GM12878 (cell line): ENCODE measurements at places on chromosomes 7 and 10. TPM values are rescaled to one million over a fixed set of nuclear protein-coding genes. Genes with fewer than 3 reads are reported as not detected.

DNA sequence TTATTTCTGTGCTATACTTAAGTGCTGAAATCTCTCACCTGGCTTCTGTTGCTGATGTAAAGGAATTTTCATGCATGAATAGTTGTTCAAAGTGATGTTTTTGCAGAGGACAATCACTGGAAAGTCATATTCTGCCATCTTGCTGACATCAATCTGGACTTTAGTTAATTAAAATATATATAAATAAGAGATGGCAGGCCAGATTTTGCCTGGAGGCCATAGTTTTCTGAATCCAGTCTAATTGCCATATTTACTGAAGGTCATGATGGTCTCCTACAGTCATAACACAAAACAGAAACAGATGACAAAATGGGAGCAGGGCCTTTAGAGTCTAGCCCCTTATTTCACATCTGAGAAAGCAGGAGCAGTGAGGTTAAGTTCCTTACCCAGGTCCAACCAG is 228.2 kb downstream of the HPSE2 start:
- no peak for DNase-seq

DNA sequence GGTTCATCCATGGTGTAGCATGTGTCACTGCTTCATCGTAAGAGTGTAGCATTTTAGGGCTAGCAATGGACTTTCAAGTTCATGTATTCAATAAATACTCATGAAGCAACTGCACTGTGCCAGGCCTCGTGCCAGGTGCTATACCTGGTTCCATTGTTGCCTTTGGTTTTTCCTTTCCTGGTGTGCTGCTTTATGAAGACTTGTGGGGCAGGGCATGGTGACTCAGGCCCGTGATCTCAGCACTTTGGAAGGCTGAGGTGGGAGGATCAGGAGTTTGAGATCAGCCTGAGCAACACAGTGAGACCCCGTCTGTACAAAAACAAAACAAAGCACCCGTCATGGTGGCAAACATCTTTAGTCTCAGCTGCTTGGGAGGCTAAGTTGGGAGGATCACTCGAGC is 2.2 kb upstream of the CPA4 start:
- DNase-seq, result no peak

DNA sequence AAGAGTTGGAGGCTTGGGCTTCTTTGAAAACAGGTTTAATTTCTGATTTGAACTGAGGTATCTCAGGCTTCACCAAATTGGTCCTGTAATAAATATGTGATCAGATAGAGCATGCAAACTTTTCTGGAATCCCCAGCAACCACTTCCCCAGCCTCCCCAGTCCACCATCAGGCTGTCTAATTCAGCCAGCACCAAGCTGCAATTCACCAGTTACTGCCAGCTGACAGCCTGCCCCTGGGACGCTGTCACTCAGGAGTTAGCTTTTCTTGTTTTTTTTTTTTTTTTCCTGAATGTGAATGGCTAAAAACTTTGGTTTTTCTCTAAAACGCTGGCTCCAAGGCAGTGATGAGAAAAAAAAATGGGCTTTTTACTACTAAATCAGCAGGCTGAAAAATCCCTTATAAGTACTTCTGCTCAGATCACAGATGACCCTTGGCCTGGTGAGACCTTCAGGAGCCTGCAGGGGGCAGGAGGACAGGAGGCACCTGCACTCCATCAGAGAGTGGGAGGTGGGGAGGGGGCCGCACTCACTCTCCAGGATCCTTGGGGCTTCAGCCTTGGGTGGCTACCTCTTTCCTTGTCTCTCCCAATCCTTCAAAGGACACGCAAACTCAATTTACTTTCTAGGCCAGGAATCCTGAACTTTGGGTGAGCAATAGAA is 349.4 kb downstream of the GATA3 start:
- DNase-seq, result no peak

DNA sequence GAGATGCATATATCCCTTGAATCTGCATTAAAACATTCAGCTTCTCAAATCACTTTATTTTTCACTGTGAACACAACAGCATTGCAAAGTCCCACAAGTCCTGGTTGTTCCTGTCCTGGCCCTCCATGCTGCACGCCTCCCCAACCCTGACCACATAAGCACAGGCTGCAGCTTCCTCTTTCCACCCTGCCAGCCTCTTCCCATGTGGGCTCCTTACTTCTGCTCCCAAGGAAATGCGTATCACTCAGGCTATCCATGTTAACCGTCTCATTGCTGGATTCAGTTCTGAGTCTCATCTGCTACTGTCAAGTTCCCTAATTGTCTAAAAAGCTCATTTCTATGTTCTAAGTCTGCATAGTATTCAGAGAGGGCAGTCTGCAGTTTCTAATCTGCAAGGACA is 89.7 kb upstream of the ZPBP start:
- no peak for DNase-seq

DNA sequence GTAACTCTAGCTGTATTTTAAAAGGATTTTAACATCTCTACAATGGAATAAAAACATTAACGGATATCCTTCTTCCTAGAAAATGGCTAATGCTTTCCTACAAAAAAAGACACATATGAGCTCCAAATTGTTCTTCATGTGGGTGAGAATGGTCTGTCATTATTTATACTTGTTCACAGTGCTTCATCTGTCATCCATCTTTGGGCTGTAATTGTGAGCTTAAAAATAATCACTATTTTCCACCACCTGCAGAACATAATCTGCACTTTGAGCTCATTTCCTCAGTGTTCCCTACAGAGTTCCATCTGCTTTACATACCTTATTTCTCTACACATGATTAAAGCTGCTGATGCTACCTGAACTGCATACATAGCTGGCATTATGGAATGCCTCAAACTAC is 979.1 kb upstream of the C7orf33 start:
- DNase-seq, result no peak

GRCh38 chr7:27714831-27715444 is 25.0 kb upstream of the TAX1BP1 start:
- DNase-seq, result no peak

GRCh38 chr10:7192831-7193361 is 217.9 kb downstream of the SFMBT2 start:
- DNase-seq, result no peak

- DNase-seq, result no peak
These were observed 31.0 kb downstream of the CYP3A5 start for GRCh38 chr7:99648843-99649242.

The TMEM72 gene
- not detected in 2 replicates for total RNA-seq
